ENCODE measurements at places on chromosomes 5 and 9.

DNA sequence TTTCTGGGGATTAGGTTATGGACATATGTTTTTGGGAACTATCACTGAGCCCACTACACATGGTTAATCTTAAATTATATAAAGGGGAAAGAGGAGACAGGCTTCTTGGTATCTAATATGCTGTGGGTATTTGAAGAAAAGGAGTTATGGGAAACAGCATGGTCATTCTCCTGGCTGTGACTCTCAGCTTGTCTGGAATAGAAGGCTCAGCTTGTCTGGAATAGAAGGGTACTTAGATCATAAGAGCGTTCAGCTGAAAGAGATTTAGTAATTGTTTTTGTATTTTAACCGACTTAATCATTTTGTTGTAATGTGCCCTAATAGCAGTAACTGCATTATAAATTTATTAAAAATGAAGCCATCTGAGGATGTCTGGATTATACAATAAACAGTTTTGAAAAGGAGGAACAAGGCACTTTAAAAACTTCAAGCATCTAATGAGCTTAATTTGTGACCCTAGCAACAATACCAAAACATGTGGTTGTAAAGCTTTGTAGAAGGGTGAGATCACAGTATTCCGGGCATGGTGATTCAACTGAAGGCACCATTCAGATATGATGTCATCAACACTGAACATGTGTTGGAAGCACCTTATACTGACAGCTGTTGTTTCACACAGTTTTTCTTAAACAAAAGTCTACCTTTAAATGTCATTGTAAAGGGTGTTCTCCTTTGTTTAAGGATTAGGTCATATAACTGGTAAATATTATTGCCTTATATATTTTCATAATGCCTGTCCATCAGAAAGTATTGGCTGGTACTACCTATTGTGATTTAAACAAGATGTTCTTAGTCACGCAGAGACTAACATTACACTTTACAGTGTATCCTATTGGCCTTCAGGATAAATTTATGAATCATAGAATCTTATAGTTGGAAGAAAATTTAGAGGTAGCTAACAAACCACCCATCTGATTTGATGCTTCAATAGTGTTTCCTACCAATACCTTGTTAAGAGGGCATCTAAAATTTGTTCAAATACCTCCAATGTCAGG lies 2174.1 kb upstream of the WWC1 start:
- DNase-seq, result no peak

DNA sequence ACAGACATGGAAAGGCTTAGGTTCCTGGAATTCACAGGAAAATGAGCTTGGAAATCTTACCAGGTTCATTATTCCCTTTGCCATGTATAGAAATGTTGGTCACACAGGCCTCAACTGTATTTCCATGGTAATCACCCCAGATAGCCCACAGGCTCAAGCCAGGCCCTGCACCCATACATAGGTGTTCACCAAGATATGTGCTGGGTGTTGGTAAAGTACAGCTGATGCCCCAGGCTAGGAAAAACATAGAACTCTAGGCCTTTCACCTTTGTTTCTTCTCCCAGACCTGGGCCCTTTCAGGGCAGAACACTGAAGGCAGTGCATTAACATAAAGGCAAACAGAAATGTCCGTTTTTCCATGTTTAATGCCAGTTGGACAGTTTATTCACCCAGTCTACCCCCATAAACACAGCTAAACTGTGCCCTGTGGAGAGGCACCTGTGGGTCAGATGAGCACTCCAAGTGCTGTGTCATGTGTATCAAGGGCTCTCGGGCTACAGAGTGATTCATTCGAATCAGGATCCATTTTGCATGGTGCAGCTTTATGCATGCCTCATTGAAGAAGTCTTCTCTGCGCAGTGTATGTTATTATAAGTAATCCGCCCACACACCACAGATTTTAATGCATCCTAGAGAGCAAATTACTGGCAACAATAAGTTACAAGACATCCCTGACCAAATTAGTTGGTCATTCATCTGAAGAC lies 93.4 kb upstream of the SLC30A5 start:
- no peak for DNase-seq

GRCh38 chr9:76677481-76678055 lies 86.7 kb upstream of the PCA3 start:
- no peak for DNase-seq

DNA sequence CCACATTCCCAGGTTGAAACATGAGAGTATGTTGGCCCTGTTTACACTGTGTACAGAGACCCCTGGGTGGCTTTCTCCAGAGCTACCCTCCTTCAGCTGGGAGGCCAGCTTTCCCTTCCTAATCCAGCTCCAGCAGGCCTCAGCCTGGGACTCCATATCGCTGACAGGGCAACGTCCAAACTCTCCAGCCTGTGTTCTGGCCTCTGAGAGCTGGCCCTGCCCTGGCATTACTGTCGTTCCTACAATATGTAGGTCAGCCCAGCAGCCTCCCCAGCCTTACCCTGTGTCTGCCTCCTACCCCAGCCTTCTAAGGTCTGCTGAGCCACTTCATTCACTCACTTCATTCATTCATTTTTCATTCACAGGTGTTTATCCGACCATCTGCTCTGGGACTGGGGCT lies 8.3 kb upstream of the EEIG1 start:
- no peak for DNase-seq

DNA sequence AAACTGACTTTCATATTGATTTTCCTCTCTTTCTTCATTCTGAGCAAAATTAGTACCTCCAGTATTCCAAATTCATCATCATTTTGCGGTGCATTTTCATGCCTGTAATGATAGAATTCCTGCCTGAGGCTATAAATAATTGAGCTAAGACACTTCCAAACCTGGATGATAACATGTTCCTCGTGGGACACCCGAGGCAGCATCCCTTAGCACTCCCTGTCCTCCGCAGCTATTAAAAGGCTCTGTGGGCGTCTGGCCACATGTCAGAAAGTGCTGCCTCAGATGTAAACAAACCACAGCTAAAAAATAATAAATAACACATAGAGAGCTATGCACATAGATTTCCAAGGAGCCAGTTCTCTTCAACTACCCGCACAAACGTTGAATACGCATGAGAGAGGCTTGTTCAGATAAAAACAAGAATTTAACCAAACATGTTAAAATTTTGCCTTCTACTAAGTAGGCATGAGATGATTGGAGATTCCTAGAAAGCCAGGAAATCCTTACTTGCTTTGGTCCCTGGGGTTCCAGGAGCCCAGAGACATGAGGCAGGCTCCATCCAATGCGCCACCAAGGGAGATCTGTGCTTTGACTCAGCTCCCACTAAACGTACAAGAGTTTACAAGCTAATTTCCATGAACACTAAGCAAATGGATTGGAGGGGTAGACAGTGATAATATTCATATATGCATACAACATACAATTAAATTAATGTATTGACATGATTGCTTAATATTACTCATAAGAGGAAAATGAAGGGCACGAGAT lies 82.7 kb downstream of the SHC3 start:
- DNase-seq, result no peak

GRCh38 chr9:34454571-34455065 lies 3.8 kb downstream of the FAM219A start:
- DNase-seq, result peak; percentile 79

DNA sequence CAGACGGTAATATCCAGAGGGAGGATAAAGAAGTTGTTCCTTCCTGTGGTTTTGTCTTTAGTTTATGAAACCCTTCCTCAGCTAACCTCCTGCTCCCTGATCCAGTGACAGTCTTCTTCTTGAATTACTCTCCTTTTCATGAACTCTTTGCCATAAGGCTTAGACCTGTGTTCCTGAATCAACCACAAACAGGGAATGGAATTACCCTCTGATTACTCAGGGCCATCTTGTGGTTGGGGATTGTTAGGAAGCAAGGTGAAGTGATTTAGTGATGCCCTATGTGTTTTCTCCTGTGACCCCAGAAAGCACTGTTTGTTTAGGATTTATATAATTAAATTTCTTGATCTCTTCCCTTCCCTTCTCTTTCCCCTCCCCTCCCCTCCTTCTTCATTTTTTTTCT lies 409.1 kb downstream of the TAF11L14 start:
- DNase-seq, result no peak

GRCh38 chr9:7153566-7153965 lies 395.8 kb downstream of the KDM4C start:
- DNase-seq, result no peak

DNA sequence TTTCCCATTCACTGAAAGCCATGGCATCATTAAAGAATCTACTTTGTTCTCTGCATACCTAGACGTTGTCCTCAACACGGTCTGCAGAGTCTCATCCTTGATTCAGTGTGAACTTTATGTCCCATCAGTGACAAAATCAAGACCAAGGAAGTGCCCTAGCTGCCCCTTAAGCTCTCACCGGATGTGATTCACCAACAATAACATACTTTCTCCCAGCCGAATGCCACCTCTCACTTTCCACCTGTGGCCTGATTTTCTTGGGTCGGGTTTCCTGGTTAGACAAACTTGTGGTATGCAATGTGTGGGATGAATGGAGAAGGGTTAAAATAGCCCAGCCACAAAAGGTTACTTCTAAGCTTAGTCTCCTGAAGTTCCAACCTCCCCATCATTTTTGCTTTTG lies 145.3 kb upstream of the PAPPA start:
- DNase-seq, result no peak

- peak; percentile 71 for DNase-seq
Measured at GRCh38 chr5:35820735-35821134, 36.0 kb upstream of the IL7R start.

DNA sequence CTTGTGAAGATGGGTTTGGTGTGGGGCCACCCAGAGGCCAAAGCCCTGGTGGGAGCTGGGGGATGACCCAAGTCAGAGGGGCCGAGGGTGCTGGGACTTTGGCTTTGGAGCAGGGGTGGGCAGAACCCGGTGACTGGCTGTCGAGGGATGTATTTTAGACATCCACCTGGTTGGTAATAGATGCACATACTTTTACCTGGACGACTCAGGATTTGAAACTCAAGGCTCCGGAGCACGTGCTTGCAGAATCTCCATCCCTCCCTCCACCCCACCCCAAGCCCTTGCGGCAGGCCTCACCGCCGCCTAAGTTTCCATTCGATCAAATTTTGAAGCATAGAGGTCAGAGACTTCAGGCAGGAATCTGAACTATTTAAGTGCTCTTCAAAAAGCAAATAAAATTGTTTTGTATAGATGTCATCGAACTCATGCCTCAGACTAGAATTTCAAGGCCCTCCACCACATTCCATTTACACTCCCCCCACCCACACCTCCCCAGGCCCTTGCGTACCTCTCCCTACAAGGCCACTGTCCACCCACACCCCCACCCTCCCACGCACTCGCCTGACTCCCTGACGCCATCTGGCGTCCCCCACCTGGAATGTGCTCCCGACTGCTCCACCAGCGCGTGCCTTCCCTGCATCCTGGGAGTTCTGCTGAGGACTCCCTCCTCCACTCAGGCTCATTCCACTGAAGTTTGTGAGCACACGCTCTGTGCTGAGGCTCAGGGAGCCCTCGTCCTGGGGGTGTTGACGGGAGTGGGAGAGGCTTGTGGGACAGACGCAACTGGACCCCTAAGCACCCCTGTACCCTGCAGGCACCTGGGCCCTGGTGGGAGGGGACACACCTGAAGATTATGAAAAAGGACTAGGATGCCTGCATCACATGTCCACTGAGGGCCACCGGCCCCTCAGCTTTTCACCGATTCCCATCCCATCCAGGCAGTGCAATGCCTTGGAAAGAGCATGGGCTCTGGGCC lies 56.4 kb upstream of the RPL26L1 start:
- no peak for DNase-seq

GRCh38 chr9:136529516-136530460 lies 16.1 kb downstream of the NOTCH1 start:
- peak; percentile 34 for DNase-seq

DNA sequence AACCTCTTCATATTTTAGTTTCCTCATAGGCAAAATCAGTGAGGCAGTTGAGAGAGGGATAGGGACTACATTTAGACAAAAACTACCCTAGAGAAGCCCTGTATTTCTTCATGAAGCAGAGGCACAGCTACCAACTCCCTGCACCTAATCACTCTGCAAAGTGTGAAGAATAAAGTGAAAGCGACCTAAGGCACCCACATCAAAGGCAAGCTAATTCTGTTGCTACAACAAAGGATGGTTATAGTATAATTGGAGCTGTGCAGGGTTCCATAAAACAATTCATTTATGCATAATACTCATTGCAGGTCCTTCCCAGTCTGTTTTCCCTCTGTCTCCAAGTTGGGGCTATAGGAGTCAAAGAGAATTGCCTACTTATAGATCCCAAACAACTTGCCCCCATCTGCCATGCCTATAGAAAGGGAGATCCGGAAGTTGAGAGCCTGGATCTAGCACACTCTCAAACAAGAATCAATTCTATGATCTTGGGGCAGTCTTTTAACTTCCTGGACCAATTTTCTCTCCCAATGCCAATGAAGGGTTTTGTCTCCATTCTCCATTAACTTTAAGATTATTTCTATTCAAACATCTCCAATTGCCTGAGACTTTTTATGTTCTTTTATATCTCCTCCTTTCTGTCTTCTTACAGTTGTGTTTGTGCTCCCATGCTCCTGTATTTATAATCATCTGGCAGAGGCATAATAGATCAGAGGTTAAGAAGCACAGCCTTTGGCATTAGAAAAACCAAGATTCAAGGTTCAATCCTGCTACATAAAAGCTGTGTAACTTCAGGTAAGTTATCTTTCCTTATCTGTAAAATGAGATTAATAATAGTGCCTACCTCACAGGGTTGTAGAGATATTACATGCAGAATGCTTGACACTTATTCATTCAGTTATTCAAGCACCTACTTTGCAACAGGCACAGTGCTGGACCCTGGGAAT lies 56.0 kb upstream of the PTGER4 start:
- DNase-seq, result no peak

DNA sequence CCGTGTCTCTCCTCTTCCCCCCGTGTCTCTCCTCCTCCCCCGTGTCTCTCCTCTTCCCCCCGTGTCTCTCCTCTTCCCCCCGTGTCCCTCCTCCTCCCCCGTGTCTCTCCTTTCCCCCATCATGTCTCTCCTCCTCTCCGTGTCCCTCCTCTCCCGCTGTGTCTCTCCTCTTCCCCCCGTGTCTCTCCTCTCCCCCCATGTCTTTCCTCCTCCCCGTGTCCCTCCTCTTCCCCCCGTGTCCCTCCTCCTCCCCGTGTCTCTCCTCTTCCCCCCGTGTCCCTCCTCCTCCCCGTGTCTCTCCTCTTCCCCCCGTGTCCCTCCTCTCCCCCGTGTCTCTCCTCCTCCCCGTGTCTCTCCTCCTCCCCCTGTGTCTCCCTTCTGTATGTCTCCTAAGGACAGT lies 12.8 kb upstream of the RNU6ATAC start:
- DNase-seq, result no peak

DNA sequence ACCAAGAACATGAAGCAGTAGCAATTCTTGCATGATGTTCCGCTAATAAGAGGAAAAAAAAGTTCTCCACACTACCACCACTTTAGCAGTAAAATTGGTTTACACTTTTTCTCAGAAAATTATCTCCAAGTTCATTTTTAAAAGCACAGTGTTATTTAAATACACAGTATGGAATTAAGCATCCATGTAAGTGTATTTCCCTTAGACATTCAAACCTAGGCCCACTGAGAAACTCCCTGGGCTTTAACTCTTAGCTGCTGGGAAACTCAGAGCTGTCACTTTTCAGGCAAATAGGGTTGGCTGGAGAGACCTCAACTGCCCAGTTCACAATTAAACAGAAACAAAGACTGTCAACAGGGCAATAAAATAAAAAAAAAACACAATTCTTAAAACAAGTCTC lies 2.7 kb downstream of the GNAQ start:
- DNase-seq, result no peak

- DNase-seq, result no peak
Measured at GRCh38 chr5:99879791-99880511, 655.2 kb upstream of the FAM174A start.

Data from inflammatory macrophage treated with lipopolysaccharide for 4 hours (primary cell).